NCI-H2227 treated with DMSO at 0.1 percent for 48 hours (cell line): ENCODE measurements at places on chromosomes 7 and 10.

GRCh38 chr7:130114776-130115175, 44.4 kb downstream of the KLHDC10 start:
- DNase-seq = no peak

DNA sequence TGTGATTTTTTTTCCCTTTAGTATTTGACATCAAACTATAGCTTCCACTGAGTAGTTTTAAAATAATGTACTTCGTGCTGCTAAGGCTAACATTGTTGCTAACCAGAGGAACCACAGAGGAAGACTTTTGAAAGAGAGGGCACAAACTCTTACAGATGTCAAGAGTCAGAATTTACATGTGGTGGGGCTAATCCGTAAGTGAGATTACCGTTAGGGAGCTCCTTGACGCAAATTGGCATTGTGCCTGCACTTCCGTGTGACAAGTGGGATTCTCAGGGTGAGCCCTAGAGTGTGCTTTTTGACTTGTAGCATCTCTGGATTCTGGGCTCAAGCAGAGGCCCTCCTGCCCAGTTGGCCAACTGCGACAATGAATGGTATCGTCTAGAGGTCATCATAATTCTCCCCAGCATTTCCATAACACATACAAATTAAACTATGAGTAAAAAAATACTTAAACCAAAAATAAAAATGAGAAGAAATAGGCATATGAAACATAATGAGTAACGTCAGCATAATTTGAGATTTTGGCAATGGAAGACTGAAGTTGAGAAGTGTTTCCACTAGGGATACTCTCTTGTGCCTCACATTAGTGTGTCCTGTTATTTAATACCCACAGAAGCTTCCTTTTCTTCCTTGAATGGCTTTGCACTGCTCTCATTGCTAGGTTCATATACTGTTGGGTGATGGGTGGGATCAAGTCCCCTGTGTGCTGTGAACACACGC, 164.0 kb downstream of the SDK1 start:
- DNase-seq = no peak

DNA sequence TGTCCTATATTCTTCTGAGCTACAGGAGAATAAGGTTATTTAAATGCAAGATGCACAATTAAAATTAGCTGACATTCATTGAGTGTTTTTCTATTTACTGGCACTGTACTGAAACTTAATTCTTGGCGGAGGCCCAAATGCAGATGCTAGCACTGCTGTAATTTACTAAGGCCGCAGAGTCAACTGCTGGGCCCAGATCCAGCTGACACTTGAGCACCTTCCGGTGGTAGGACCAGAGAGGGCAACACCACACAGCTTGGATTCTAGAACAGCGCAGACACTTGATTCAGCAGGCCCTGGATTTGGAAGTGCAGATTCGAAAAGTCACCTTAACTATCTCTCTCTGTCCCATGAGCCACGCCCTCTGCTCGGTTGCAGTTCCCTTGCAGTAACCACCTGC, 228.6 kb upstream of the TMEM72 start:
- no peak for DNase-seq

DNA sequence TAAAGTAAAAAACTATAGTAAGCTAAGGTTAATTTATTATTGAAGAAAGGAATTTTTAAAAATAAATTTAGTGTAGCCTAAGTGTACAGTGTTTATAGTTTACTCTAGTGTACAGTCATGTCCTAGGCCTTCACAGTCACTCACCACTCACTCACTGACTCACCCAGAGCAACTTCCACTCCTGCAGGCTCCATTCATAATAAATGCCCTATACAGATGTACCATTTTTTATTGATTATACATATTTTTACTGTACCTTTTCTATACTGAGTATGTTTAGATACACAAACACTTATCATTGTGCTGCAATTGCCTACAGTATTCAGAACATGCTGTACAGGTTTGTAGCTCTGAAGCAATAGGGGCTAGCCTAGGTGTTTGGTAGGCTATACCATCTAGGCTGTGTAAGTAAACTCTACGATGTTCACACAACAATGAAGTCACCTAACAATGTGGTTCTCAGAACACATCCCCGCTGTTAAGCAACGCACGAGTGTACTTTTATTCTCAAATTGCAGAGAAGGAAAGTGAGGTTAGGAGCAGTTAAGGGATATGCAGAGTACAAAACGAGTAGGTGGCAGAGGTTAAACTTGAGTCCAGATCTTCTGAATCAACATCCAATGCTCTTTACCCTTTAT, 38.9 kb upstream of the PLCE1 start:
- DNase-seq = no peak

GRCh38 chr10:77403761-77404160, 233.8 kb downstream of the KCNMA1 start:
- DNase-seq = no peak

GRCh38 chr7:14817829-14818614, 84.5 kb downstream of the DGKB start:
- DNase-seq = no peak

DNA sequence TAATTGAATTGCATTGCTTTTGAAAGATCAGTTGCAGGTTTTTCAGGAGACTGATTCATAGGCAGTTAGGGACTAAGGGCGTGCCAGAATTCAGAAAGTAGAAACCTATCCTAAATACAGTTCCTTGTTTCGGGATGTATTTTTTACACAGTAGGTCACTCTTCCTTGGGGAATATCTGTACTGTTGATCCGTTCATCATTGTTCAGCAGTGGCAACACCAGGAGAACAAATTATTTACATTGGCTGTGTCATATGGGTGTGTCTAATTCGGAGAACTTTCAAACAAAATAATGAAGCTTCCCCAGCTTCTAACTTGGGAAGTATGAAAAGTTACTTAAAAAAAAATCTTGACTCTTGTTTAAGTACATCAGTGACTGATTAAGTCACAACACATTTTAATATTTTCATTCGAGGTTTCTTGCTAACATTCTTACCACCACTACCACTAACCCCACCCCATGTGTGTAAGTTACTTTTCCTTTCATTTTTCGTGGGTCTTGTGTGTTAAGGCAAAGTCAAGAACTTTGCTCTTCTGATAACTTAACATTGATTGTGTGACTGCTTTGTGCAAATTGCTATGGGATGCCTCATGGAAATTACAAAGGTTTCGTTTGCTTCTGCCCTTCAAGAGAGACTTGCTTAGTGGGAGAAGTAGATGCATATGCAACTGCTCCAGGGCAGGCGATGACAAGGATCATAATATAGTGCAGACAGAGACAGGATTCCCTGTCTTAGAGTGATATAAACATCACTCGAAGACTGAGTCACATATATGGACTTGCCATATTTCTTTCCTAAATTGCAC, 43.8 kb upstream of the RPA3 start:
- no peak for DNase-seq

DNA sequence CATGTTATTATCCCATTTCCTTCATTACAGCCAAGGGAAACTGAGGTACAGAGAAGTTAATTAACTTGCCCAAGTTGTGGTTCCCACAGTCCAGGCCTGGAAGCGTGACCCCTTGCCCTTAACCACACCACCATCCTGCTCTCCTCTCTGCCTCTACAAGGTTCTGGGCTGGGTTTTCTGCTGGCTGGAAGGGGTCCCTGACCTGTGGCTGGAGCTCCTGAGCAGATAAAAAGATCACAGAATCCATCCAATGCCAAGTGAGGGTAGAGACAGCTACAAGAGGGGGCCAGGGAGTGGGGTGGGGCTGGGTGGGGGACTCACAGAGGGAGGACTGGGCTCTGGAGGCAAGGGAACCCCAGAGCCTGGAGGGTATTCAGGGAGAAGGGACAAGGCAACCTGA, 9.7 kb downstream of the ASB10 start:
- no peak for DNase-seq

DNA sequence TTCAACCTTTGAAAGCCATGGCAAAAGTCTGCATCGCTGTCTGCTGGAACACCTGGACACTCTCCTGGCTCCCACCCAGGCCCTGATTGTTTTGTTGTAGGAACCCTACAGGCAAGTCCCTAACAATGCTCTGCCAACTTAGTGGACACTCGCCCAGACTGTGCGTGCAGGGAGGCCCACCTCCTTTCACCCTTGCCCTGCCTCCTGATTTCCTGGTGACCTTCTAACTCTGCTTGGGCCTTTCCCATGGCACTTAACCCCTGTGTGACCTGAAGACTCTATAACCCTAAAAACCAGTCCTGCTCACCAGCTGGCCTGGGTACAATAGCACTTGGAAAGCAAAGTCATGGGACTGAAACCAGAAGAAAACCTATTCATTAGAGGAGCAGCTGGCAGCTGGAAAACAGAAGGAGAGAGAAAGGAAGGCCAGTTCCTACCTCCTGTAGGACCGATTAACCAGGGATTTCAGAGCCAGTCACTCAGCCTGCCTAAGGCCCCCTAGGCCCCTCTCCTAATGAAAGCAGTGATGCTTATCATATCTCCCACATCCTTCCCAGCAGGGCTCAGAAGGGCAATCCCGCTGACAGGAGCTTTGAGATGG, 82.7 kb upstream of the KMT2E start:
- no peak for DNase-seq

DNA sequence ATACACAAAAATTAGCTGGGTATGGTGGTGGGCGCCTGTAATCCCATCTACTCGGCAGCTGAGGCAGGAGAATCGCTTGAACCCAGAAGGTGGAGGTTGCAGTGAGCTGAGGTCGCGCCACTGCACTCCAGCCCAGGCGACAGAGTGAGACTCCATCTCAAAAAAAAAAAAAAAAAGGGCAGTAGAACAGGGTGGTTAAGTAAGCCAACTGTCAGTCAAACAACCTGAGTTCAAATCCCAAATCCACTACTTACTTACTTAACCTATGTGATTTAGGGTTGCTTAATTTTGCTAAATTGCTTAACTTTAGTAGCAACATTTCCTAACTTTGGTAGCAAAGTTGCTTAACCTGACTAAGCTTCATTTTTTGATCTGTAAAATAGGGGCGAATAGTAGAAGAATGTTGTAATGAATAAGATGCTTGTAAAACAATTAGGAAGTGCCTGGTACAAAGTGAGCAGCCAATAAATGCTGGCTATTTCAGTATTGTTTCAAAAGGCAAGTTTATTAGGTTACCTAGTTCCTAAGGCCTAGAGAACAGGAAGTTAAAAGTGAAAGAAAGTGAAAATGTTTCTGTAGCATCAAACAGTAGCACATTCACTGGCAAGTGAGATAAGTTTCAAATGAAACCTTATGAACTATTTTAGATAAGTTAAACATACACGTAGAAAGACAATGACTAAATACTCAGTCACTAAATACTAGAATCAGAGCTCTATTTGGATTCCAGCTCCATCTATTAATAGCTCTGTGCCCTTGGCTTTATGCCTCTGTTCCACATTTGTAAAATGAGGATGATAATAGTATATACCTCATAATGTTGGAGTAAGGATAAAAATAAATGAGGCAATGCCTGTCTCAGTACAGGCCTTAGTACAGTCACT, 64.3 kb downstream of the HOXA1 start:
- no peak for DNase-seq

DNA sequence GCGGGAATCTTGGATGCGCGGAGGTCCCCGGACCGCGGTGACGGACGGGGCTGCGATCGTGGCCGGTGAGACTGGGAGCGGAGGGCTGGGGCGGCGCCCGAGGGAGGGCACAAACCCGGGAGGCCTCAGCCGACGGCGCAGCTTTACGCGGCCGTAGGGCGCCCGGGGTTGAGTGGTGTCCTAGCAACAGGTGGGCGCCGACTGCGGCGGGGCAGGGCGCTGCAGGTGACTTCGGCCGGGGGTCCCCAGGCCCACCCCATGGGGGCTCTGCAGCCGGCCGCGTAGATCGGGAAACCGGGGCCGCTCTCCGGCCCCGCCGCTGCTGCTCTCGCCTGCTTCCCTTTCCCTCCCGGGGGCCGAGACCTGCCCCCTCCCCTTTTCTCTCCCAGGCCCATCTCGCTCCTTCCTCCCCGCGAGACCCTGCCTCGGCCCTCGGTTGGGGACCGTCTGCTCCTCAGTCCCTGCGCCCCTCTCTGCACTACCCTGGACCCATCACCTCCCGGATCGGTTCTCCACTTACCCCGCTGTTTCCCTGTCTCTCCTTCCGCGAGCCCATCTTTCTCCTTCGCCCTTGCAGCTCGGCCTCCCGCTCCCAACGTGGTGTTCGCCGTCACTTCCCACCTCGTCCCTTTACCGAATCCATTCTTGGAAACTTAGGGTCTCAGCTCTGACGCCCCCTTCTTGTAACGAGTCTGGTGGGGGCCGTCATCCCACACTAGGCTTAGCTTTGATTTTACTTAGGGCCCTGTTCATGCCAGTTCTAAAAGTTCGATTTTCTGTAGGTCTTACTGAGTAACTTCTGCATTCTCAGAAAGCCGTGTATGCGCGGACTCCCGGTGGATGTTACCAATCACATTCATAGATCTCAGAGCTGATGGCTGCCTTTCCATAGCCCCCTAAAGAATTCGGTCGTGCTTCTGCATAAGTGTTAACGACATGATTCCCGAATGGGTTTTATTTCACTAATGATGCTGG, 18.5 kb upstream of the ACBD5 start:
- no peak for DNase-seq

DNA sequence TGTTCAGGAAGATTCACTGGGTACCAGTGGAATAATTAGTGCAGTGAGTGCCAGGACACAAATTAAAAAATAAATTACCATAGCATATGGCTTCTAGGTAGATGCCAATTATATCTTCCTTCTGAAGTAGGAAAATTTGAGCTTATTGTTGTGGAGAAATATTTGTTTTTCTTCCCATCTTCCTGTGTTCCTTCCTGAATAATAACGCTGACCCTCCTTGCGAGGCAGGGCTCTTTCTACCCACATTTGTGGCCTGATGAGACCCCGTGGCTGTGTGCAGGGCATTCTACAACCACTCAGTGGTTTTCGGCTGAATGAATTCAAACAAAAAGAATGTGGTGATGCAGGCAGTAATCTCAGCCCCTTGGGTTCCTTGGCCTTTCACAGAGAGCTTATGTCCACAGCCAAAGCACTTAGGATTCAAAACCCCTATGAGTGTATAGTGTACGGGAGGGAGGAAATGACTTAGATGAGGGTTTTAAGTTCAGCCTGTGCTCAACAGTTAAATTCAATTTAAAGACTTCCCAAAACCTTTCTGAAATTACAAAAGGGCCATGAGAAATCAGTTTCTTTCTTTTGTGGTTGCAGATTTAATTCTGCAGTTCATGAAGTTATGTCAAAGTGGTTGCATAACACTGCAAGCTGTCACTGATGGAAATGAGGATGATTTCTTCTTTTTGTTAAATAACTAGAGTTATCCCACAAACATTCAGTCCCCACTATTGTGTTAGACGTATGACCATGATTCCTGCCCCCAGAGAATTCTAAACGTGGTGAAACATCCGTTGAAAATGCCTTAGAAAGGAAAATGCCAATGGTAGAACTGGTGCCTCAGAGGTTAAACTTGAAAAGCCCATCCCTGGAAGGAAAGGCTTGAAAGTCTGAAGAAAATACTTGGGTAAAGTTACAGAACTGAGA, 255.3 kb downstream of the FZD1 start:
- no peak for DNase-seq

DNA sequence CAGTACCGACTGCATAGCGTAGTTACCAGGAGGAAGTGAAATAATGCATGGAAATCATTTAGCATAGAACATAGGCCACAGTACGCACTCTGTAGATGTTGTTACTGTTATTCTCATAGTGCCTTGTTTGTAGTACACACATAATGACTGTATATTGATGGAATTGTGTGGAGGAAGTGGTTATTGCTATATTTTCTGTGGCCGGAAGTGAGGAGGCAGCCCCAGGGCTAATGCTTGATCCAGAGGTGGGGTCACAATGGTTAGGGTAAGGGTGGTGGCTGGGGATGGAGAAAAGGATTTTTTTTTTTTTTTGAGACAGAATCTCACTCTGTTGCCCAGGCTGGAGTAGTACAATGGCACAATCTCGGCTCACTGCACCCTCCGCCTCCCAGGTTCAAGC, 4.5 kb upstream of the MGAM start:
- DNase-seq = no peak
